SK-N-SH (cell line): ENCODE measurements at places on chromosomes 11 and 22. TPM values are rescaled to one million over a fixed set of nuclear protein-coding genes. Genes with fewer than 3 reads are reported as not detected.

- H3K4me1 ChIP-seq, result no peaks in the 10 kb centered on the region
- no peak overlapping the region for H3K27ac ChIP-seq
- H3K36me3 ChIP-seq, result no peaks in the 10 kb centered on the region
- DNase-seq, result no peak
These were observed 71.8 kb upstream of the TEAD1 start for GRCh38 chr11:12602421-12602820.

The GVQW3 gene
- polyA plus RNA-seq, result 2.3 and 3.9 TPM in 2 replicates

GRCh38 chr11:1271002-1271401 is 38.4 kb downstream of the TOLLIP start:
- no peak for DNase-seq
- H3K36me3 ChIP-seq, result peaks cover 14% of the 10 kb centered on the region; the same call in 1 of the 2 replicates
- no peak overlapping the region for H3K4me3 ChIP-seq
- H3K27me3 ChIP-seq, result no peaks in the 10 kb centered on the region
- H3K27ac ChIP-seq, result no peak overlapping the region

DNA sequence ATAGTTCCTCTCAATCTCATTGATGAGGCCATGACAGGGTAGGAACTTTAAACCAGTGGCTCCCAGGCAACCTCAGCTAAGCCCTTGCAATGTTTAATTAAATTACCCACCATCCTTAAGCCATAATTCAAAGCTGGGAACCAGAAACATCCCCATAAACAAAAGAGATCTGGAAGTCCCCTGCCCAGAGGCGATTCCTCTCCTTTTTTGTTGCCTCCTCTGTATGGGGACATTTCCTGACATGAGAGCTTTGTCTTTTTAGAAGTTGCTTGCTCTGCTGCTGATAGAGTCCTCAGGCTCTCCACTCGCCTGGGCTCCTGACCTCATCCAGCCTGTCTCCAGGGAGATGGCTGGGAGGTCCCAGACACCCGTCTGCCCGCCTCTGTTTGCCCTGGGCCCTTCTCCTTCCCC is 3.2 kb downstream of the DTX4 start:
- H3K4me3 ChIP-seq, result no peak overlapping the region
- no peaks in the 10 kb centered on the region for H3K36me3 ChIP-seq
- H3K27me3 ChIP-seq, result peaks cover 29% of the 10 kb centered on the region
- H3K4me1 ChIP-seq, result peaks cover 12% of the 10 kb centered on the region; the same call in 1 of the 2 replicates
- H3K27ac ChIP-seq, result no peak overlapping the region

The HBB gene
- not detected in 2 replicates for polyA plus RNA-seq
